ENCODE measurements at places on chromosomes 5 and 9.

GRCh38 chr9:69145144-69145715, 28.8 kb upstream of the TJP2 start:
- no peak for DNase-seq

DNA sequence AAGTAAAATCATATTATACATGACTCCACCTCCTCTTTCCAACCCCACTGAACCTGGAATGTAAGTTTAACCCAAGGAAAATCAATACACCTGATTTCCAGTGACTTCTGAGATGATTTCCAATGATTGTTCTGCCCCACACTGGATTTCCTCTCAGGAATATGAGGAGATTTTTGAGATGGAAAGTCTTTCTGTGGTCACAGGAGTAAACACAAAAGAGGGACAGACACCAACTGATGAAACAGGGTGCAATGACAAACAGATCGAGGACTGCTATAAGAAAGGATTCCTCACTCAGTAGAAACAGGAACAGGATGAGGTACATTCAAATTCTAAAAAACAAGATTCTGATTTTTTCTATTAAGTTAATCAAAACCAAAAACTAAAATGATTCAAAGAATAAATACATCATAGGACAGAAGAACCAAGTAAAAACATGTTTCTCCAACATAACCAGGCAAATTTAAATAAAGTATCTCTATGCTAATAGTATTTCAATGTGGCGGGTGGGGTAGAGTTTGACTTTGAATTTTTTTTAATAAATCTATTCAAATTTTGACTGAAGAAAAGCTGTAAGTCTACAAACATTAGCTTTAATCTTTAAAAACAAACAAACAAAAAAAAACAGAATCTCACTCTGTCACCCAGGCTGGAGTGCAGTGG, 42.1 kb downstream of the DTWD2 start:
- DNase-seq: no peak

DNA sequence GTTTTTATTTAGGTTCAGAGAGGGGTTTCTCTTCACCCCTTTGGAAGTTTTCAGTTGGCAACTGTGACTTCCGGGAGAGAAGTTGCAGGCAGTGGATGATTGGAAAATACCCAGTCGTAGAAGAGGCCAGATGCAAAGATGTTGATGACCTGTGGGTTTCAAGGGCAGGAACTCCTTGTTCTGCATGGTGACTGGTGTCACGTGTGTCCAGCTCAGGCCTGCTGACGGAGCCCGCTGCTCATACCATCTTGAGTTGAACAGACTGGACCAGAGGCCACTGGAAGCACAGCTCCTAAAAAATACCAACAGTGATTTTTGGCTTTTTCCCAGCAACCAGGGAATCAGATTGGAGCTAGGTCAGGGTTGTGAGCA, 243.9 kb upstream of the KLF4 start:
- no peak for DNase-seq

- no peak for DNase-seq
Observed at GRCh38 chr5:64807520-64807919, 38.8 kb downstream of the CWC27 start.

DNA sequence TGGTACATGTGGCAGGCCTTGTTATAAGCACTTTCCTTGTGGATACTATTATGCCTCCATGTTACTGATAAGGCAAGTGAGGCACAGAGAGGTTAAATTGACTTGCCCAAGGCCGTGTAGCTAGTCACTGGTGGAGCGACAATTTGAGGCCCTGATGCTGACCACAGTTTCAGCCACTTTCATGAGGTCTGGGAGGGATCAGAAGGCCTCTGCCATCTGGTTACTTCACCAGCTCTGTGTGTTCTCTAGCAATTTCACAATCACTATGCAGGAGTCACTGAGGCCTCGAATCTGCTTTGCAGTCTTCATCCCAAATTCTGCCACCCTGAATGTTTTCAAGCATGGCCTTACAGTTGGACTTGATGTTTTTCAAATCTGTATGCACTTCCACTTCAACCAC, 9.1 kb downstream of the LRRC70 start:
- no peak for DNase-seq

- DNase-seq: no peak
Observed at GRCh38 chr5:80234116-80234948, 21.5 kb downstream of the SERINC5 start.

DNA sequence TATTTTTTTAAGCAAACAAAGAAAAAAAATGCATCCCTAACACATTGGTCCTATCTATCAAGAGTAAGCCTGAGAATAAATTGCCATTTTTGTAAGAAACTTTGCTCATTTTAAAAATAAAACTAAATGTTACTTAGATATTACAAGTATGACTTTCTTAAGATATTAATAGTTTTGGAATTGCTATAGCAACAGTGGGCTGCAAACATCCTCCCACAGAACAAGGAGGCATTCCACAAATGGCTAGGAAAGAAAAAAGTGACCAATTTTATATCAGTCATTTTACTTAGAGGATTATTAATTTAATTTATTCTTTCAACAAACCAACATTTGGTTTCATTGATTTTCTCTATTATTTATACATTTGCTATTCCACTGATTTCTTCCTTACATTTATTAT, 63.7 kb downstream of the LURAP1L start:
- DNase-seq: no peak

- DNase-seq: no peak
Observed at GRCh38 chr9:125867751-125868415, 120.7 kb downstream of the PBX3 start.

- no peak for DNase-seq
Observed at GRCh38 chr5:150299571-150300327, 3.0 kb downstream of the ARSI start.

- DNase-seq: no peak
Observed at GRCh38 chr5:56247592-56247991, 14.5 kb upstream of the ANKRD55 start.

DNA sequence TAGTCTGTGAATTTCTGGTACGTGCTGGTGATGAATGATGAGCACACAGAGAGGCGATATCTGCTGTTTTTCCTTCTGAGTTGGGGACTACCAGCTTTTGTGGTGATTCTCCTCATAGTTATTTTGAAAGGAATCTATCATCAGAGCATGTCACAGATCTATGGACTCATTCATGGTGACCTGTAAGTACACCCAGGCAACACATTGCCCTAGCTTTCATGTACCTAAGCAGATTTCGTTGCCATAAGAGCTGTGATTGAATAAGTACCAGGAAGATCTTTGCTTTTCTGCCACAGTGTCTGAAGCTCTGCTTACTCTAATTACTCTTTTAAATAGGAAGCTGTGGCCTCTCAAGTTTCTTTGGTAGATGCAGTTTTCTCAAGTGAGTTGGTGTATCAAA, 397.8 kb downstream of the ARRDC3 start:
- no peak for DNase-seq

DNA sequence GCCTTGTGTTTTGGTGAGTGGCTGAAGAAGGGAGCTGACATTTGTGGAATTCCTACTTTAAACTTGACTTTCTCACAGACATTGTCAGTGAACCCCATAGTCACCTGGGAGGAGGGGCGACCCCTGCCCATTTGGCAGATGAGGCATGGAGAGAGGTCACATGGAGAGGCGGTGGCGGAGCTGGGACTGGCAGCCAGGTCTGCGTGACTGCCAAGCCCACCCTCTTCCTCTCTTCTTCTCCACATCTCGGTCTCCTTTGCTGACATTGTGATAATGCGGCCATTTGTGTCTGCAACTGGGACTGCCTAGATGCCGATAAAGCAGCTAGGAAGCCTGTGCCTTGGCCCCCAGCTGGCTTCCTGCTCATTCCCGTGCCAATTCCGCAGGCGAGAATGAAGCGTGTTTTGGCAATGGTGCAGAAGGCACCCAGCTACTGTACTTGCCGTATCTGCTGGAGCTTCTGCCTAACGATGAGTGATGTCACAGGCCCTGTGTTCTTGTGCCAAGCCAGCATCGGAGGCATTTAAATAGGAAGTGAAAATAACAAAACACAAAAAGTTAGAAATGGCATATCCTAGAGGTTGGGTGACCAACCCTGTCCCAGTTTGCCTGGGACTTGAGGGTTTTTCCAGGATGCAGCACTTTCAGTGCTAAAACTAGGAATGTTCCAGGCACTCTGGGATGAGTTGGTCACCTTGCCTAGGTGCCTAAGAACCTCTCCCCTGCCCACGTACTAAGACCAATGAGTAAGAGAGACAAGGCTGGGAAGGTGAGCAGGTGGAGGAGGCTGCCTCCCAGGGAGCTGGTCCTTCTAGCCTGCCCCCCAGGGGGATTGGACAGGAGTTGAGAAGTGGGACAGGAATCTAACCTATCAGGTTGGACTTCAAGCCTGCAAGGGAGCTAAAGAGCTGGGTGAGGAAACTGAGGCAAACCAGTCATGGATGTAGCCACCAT, 23.6 kb downstream of the OLFML2A start:
- no peak for DNase-seq

DNA sequence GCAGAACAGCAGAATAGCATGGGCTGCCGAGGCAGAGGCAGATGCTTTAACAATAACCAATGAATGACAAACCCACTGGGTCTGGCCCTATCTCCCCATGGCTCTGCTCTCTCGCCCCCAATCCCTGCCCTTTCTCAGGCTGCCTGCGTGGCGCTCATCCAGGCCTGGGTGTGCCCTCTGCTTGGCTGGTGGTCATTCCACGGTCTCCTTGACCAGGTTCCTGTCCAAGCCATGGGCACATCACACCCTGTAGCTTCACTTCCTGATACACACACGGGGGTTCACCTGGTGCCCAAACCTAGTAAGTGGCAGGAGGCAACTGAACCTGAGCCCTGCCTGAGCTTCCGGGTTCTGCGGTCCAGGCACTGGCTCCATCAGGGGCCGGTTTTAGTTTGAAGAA, 87.6 kb downstream of the DAP start:
- no peak for DNase-seq

DNA sequence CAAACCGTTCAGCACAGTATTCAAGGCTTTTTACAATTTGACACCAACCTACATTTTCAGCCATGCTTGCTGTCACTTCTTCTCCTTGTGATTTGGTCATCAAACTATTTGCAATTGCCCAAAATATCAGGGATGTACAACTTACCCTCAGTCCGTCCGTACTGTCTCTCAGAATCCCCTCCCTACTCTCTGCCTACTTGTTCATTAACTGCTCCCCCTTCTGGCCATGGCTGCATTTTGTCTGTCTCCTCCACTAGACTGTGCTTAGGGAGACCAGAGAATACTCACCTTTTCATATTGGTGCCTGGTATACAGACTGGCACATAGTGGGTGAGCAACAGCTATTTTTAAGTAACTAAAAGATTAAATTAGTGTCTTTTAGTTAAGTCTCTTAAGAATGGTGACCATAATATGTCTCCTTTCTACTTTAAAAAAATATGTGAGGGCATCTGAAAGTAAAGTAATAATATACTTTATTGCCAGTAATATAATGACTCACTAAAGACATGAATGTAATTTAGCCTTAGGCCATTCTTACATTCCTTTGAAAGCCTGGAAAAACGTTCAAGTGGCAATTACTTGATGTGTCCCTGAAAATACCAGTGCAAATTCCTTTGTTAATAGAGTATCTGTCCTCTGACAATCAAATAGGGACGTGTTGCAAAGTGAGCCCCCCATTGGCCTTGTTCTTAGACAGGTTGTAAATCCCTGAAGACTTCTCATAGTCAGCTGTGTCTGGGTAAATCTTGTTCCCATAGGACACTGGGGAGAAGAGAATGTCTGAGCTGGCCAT, 27.8 kb downstream of the PRLR start:
- DNase-seq: no peak
